ENCODE measurements at places on chromosomes 6 and 20. TPM values are rescaled to one million over a fixed set of nuclear protein-coding genes. Genes with fewer than 3 reads are reported as not detected.

Gene CD83
- polyA plus RNA-seq, result 12.2 TPM

DNA sequence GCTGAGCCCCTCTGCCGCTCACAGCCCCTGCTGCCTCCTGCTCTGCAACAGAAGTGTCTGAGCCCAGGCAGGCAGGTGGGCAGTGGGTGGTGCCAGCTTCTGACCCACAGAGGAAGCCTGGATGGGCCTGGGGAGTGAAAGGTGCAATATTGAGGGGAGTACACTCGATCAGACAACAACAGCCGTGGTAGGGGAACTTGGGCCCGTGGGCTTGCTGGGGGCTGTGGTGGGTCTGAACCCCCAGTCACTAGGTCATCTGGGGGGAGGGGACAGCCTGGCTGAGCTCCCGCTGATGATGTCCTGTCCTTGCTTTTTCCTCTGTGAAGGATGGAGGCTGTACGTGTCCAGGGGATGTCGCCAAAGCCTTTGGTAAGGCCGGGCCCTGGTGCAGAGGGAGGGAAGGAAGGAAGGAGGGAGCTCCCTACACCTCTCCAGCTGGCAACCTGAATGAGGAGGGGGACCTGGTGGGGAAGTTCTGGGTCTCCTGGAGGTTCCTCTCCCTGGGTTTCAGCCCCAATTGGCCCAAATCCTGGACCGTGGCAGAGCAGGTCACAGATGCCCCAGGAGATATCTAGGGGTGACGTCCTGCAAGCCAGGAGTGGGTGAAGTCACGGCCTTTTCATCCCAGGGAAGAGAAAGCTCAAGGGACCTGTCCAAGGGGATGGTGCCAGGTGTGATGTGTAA is 47.2 kb downstream of the GMPR start:
- no peak for DNase-seq

DNA sequence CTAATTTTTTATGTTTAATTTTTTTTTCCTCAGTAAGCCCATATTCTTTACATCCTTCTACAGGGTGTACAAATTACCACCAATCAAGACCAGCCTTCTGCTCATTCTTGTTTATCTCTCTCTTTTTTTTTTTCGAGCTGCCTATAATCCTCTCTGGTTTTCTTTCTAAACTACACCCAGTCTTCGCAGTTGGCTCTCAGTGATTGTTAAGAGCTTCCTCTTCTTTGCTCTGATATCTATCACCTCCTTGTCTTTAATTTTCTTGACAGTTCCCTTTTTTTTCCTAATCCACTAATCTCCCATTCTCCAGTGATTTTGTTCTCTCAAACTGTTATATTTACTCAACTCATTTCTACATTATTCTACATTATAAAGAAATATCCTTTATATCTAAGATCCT is 38.5 kb upstream of the PTPRK start:
- no peak for DNase-seq

- DNase-seq, result no peak
Observed at GRCh38 chr6:6781873-6782227, 193.3 kb downstream of the LY86 start.

Gene TINAG
- not detected for polyA plus RNA-seq

- no peak for DNase-seq
Observed at GRCh38 chr20:4021906-4022305, 6.5 kb upstream of the RNF24 start.
